ENCODE measurements at places on chromosomes 5 and 9.

- DNase-seq, result no peak
Measured at GRCh38 chr9:126906091-126906490, 8.5 kb upstream of the RALGPS1 start.

GRCh38 chr5:122420091-122420490, 108.1 kb downstream of the SNCAIP start:
- DNase-seq, result no peak

GRCh38 chr5:44613936-44614335, 194.8 kb upstream of the MRPS30 start:
- DNase-seq, result no peak

GRCh38 chr5:171989276-171989675, 17.2 kb downstream of the FBXW11 start:
- DNase-seq, result no peak

- DNase-seq, result no peak
Measured at GRCh38 chr9:79731171-79731890, 159.6 kb downstream of the TLE4 start.

DNA sequence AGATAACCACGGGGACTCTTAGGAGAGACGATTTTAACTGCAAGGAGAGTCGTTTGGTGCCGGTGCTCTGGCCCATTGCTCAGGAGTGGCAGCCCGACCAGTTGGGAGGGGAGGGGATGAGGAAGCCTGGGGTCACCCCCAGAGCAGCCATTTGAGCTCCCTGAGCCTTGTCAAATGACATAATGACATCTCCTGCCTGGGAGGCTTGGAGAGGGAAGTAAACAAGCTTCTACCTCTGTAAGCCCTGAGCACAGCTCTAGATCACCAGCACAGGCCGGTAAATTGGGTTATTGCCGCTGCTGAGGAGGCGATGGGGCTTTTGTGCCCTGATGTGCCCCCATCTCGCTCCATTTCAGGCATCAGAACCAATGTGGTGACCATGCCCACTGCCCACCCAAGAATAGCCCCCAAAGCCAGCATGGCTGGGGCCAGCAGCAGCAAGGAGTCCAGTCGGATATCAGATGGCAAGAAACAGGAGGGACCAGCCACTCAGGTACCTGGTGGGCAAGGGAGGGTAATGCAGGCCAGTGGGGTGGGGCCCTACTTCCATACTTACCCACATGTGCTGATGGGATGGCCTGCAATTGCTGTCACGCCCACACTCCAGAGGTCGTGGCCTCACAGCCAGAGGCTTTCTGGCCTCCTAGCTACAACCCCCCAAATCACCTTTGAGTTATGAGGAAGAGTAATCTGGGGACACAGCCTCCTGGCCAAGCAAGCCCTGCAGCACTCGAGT, 23.0 kb downstream of the CD74 start:
- DNase-seq, result no peak

DNA sequence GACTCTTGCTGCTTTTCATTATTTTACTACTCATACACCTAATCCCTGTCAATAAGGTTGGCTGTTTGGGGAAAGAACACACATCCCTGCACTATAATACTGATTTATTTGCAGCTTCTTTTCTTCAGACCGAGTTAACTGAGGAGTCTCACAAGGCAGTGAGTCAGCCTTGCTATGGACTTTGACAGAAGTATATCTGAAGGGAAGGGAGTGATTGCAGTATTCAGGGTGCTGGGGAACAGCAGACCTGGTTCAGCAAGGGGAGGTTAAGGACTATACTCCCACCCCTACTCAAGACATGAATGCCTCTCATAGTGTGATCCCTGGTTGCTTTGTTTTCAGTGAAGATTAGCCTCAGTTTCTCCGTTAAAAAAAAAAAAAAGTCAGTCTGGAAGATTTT, 99.8 kb downstream of the TLE4 start:
- no peak for DNase-seq

DNA sequence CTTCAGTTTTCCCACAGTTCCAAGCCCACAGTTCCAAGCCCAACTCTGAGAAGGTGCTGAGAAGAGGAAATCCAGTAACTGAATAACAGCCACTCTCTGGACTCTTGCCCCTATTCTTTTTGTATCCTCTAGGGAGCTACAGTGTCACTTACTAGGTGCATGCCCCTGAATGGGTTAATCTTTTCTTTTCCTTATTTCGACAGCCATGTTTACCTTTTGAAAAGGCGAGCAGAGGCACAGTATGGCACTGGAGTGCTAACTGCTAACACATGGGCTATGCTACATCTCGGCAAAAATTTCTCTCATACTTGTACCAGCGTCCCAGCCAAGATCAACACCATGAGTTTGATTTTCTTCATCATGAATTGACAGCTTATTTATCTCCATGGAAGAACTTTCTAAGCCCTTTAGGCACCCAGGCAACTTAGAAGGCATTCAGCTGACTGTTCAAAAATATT, 222.6 kb downstream of the EBF1 start:
- no peak for DNase-seq
